LNCaP clone FGC (cell line): ENCODE measurements at places on chromosomes 13 and 19.

DNA sequence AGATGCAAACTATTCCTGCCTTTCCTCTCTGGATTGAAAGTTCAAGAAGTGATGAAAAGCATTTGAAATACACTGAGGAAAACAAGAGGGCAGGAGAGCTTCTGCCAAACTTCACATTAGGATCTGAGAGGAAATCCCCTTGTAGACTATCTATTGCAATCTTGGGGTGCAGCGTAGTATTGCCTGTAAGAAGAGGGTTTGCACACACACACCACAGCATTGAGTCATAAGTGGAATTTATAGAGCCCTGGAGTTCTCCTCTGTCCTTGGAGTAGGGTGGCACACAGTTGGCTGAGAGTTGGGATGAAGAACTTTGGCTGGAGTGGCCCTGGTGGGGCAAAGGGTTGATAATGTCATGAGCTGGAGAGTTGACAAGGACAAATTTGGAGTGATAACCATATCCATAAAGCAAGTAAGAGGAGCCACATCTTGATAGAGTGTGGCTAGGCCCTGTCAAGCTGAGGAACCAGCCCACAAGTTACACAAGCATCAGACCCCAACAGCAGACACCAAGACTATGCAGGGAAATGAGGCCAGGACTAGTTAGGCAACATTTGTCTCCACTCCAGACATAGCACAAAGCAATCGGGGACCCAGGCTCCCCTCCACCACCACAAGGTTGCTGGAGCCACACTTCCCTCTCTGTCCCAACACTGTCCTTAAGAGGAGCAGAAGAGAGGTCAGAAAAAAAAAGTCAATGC is 520.9 kb downstream of the KLF5 start:
- DNase-seq = no peak

DNA sequence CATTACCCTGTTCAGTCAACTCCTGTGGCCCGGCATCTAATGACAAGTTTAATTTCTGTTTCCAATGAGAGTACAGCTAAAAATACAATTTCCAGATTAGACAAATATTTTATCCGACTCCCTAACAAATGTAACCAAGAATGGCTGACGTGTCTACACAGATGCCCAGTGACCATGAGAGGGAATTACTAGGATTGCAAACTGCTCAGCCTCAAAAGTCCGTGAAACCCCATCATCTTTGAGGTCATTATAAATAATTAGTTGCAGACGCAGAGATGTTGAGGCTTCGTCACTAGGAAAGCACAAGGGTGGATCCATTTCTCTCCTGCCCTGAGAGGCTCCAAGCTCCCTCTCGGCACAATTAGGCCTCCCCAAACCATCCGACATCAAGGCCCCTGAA is 104.1 kb upstream of the ZNF507 start:
- DNase-seq = no peak

- no peak for DNase-seq
These were observed 164.7 kb upstream of the KLF12 start for GRCh38 chr13:74298923-74299322.

- DNase-seq = no peak
These were observed 141.4 kb downstream of the KCNRG start for GRCh38 chr13:50156561-50157127.
